ENCODE measurements at places on chromosomes 1 and 21.

GRCh38 chr1:202575918-202576653 lies 134.2 kb downstream of the SYT2 start:
- DNase-seq = no peak

GRCh38 chr1:68890736-68891135 lies 393.9 kb upstream of the DEPDC1 start:
- no peak for DNase-seq

GRCh38 chr1:44460107-44460882 lies 55.2 kb downstream of the RNF220 start:
- no peak for DNase-seq

DNA sequence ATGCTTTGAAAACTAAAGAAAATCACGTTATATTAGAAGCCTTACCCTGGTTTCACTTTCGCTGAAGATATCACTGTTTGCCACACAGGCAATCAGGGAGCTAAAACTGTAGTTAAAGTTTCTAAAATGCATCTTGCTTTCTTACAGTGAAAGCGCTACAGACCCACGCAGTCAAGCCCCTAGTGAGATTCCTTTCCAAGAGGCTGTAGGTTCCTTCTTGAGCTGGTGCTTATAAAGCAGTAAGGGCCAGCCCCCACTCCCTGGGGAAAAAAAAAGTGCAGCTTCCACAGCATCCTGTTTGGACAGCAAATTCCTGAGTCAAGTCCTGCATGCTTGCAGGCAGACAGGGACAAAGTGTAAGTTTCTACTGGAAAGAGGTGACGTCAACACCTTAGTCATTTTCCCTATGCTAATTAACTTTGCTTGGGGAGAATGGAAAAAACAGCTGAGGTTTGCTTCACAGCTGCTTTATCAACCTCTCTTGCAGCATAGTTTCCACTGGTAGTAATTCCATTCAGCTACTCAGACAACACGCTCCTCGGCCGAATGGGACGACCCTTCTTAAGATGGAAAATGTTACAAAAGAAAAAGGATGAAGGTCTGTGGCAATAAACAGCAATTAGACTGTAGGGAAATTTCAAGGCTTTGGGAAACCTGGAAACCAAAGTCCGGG lies 14.7 kb upstream of the KCNE1 start:
- no peak for DNase-seq

DNA sequence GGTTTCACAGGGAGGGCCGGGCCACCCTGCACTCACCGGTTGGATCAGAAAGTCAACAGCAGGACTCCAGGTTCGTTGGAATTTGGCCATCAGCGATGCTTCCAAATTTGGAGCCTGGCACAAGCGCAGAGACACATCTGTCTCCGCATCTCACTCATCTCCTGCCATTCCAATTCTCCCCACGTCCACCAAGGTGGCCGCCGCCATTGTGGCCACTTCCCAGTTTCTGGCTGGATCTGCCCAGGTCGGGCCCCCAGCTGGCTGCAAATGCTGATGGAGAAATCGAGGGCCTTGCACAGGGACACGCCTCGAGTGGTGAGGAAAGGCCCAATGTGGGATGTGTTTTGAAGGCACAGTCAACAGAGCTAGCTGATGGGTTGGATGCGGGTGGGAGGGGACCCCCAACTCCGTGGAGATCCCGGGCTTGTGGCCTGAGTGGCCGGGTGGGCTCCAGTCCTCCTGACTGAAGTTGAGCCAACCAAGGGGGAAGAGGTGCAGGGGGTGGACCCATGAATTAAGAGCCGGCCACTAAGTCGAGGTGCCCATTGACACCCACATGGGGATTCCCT lies 102.7 kb downstream of the CRYAA start:
- no peak for DNase-seq

DNA sequence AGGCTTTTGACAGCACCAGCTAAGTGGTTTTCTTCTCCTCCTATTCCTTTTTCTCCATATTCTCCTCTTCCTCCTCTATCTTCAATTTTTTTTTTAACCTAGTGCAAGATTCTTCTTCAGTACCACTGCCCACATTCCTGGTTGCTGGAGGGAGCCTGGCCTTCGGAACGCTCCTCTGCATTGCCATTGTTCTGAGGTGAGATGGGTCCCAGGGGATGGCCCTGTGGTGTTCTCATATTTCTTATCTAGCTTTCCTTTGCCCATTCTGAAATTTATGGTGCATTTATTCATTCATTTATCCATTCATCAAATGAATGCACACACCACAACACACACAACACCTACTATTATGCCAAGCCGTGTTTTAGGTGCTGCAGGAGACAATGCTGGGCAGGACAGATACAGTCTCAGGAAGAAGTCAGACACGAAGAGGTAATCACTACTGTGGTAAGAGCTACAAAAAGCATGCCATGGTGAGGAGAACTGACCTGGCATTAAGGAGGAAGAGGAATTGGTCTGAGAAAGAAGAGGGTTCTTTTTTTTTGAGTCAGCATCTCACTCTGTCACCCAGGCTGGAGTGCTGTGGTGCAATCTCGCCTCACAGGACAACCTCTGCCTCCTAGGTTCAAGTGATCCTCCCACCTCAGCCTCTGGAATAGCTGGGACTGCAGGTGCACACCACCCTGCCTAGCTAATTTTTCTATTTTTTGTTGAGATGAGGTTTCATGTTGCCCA lies 47.5 kb upstream of the TDRD10 start:
- DNase-seq = no peak

GRCh38 chr1:168134642-168135041 lies 2.1 kb downstream of the GPR161 start:
- DNase-seq = no peak

DNA sequence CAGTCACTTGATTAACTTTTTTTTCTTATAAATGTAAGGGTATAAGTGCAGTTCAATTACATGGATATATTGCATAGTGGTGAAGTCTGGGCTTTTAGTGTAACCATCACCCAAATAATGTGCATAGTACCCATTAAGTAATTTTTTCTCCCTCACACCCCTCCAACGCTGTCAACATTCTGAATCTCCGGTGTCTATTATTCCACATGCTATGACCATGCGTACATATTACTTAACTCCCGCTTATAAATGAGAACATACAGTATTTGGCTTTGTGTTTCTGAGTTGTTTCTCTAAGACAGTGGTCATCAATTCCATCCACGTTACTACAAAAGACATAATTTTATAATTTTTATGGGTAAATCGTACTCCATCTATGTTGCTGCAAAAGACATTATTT lies 1191.1 kb downstream of the NCAM2 start:
- no peak for DNase-seq

DNA sequence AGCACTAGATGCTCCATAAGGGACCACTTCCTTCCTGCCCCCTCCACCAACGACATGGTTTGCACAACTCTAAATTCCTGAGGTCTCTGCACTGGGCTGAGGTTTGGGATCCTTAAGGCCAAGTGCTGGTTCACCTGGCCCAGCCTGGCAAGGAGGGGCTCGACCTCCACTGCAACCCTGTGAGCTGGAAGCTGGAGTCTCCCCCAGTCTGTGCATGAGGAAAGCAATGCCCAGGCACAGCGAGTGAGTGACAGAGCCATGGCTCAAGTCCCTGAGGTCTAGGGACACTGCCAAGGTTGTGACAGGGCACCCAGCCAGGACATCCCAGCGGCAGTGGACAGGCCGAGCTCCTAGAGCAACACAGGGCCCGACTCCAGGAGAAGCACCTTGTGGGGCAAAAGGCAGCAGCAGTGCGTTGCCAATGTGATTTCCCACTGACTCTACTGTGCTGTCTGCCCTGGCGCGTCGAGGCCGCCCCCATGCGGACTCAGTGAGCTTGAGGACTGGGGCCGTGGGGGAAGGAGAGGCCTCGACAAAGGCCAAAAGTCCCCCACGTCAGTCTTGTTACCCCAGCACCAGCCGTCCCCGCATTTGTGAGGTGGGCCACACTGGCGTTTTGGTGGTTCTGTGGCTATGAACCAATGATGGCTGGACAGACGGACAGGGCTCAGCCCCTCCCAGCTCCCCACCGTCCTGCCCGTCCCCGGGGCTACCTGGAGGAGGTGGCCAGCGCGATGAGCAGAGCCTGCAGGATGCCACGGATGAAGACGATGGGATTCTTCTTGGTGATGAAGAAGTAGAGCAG lies 30.0 kb downstream of the PODN start:
- no peak for DNase-seq

DNA sequence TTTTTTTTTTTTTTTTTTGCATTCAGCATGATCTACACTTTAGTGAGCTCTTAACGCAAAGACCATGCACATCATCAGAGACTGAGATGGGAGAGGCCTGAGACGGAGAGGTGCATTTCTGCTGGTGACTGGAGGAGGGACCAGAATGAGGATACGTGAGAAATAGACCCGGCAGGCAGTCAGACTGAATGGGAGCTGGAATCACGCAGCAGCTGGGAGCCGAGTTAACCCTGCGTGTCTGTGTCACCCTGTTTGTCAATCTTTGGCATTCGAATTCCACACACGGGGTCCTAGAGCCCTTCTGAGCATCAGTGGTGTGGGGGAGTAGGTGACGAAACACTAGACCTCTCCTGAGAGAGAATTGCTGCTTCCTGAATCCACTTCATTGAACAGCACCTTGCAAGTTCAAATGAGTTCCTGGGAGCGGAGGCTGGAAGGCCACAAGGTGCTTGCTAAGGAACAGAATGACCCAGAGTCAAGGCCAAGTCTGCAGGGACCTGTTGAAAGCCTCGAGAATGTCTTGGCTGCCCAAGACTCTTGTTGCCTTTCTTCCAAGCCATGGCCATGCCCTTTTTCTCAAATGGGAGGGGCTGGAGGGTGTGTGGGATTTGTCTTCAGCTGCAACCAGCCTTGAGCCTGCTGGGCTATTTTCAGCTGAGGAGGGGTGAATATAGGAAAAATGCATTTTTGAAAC lies 123.3 kb downstream of the CNIH3 start:
- DNase-seq = no peak

DNA sequence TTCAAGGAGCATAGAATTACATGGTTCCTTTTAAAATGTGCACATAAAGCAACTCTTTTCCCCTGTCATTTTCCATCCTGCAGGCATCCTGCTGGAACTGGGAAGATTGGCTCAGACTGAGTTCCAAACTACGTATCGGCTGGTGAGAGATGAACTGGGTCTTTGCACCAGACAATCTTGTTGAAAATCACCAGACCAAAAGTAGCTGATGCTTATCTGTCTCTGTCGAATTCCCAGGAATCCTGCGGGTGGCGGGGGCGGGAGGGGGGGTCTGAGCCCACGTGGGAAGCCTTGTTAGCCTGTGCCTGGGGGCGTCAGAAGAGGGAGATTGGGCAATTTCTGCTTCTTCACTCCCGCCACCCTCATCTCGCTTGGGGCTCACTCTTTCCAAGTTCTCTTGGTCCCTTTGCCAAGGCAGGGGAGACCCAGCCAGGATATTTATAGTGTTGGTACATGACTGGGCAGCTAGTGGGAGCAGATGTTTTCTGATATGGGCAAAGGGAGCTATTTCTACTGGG lies 90.1 kb upstream of the SLC25A33 start:
- no peak for DNase-seq

GRCh38 chr1:24540051-24540905 lies 15.6 kb upstream of the NCMAP start:
- no peak for DNase-seq

GRCh38 chr1:243799908-243800307 lies 50.1 kb downstream of the AKT3 start:
- DNase-seq = no peak

DNA sequence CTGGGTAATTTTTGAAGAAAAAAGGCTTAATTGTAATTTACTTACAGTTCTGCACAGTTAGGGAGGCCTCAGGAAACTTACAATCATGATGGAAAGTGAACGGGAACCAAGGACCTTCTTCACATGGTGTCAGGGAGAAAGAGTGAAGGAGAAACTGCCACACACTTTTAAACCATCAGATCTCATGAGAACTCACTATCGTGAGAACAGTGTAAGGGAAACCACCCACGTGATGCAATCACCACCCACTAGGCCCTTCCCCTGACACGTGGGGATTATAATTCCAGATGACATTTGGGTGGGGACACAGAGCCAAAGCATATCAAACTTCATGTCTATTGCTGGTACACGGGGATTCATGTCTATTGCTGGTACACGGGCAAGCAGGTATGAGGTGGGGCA lies 5.3 kb upstream of the SFT2D2 start:
- DNase-seq = no peak

DNA sequence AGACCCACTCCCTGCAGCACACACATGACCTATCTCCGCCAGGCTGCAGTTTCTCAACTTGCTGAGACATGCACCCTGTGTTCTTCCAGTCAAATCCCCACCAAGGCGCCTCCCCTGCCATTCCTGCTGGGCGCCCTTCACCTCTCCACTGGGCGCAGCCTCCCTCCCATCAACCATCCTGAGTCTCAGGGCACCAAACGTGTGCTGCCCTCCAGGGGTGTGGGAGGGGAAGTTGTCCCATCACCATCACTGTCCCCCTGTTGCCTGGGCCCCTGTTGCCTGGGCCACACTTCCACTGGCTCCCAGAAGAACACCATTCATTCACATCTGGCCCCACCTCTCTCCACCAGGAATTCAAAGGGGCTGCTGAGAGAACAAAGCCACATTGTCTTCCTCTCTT lies 44.9 kb upstream of the EFHD2 start:
- DNase-seq = no peak

DNA sequence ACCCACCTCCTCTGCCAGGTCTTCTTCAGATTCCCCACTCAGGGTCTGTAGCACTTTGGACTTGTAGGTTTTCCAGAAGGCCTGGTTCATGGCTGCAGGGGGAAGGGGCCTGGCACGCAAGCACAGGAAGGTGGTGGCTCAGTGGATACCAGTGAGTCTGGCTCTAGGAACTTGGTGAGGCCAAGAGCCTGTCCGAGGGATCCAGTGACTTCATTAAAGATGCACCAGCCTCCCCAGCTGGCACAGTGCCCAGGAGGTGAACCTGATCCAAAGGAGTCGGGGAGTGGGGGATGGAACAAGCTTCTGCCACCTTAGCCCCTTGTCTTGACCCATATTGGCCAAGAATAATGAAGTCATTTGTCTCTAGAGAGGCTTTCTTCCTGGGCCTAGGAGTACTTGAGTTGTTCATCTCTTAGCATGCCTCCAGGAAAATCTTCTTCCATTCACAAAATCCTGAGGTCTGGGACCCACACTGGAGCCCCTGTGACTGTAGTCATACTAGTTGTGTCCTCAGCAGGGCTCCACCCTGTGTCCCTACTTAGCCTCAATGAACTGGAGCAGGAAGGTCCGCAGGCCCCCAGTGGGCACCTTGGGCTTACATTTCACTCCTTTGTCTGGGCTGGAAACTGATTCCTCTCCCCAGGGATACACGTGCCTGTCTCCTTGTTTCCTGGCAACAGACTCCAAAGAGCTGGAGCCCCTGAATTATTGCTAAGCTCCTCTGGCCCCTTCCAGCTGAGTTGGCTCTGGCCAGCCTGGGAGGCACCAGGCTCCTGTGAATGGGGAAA lies at the start of gene C1orf232:
Gene C1orf232, minus strand, starts transcription at position 554 of the 788 bp plus-strand sequence. Its CDS starts 464 bp downstream, at position 90.
- no peak for DNase-seq

DNA sequence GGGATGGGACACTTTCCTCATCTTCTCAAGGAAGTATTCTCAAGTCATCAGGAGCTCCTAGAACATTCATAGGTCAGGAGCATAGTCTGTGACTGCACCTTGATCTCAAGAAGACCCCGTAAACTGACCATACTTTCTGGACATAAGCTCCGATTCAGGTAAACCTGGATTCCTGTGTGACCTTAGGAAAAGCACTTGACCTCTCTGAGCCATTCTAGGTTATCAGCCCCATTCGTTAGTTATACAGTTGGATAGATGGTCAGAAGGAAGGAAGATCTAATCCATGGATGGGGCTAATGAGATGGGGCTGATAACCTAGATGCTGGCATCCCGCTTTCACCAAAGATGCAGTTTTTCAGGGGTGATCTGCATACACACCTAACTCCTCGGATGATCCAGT lies 114.3 kb downstream of the EPHB2 start:
- no peak for DNase-seq
